ENCODE measurements at places on chromosomes 3 and 15.

DNA sequence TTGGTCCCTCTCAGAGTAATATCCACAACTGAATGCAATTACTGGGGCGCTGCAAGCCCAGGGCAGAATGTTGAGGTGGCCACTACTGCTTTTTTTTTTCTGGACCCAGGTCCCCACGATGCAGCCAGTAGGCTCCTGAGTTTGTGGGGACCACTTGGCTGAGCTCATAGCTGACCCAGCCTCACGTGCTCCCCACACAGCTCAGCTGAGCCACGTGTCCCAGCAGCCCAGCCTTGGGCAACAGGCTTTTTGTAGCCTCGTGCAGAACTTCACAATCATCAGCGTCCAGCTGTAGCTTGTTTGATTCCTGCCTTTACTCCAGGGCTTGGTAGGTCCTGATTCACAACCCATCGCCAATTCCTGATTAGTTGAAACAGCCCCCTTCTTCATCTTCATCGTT is 117.3 kb downstream of the ETFA start:
- no peak for DNase-seq

- no peak for DNase-seq
Observed at GRCh38 chr3:21599890-21600289, 151.1 kb downstream of the ZNF385D start.

DNA sequence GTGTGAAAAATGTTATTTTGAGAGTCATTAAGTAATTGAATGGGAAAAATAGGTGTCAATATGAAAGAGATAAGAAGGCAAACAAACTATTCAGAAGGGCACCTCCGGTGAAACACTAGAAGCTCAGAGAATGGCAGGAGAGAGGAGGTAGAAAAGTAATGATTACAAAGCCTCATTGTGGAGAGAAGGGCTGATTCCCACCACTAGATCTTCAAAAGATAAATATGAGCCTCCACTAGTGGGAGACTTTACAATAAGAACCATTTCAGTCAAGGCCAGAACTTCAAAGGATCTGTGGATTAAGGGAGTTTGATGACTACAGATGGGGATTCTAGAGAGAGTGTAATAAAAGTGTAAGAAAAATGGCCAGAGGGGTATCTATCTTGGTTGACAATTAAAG is 535.6 kb downstream of the NLGN1 start:
- no peak for DNase-seq

DNA sequence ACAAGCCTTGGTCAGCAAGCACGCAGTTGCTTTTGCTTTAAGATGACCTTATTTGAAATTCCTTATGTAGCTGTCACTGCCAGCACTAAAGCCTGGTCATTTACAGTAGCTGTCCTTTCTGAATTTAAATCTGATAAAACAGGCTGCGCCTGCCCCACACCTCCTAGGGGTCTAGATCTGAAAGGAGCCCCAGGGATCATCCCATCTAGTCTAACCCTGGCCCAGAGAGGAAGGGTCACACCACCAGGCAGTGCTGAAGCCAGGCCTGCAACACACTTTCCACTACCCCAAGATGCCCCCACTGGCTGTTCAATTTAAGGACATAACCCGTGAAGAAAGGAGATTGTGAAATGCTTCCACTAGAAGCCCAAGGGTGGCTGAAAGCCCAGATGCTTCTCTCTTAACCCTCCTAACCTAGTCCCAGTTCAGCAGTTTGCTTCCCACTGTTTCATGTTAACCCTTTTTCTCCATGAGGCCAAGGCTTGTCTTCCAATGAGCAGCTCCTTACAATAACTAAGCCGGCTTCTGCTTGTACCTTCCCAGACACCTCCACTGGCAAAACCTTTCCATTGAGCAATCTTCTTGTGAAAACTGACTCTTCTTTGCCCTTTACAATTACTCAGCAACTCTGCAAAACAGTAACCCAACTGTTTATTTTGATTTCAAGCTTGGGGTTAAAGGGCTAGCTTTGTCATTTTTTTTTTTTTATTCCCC is 198.9 kb upstream of the LPP start:
- DNase-seq: no peak

DNA sequence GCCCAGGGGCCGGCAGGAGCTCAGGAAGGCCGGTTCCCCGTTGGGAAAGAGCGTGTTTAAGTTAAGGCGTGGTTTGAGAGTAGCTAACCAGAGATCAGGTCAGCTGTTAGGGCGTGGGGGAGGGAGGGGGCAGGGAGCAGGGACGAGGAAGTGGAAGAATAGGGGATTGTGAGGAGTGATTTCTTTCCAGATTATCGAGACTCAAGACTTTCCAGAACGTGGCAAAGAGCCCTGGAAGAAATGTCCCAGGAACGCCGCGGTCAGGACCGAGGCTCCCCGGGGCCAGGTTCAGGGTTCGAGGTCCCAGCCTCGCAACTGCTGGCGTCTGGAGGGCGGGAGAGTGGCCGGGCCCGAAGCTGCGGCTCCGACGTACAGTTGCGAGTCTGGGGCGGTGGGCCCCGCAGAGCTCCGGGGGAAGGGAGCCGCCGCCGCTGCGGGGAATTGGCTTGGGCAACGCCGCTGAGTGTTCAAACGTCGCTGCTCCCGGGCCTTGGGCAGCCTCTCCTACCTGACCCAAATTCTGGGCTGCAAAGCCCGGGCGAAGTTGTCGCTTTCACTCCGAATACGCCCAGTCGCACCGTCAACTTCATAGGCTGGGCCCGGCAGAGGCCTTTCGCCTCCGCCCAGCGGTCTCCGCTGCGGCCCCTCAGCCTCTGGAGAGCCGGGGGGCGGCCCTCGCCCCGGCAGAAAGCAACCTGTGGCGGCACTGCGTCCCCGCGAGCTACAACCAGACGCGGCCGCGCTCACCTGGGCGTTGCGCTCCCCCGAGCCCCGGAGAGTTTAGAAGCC is 9.5 kb downstream of the ISL2 start:
- peak; percentile 44 for DNase-seq

DNA sequence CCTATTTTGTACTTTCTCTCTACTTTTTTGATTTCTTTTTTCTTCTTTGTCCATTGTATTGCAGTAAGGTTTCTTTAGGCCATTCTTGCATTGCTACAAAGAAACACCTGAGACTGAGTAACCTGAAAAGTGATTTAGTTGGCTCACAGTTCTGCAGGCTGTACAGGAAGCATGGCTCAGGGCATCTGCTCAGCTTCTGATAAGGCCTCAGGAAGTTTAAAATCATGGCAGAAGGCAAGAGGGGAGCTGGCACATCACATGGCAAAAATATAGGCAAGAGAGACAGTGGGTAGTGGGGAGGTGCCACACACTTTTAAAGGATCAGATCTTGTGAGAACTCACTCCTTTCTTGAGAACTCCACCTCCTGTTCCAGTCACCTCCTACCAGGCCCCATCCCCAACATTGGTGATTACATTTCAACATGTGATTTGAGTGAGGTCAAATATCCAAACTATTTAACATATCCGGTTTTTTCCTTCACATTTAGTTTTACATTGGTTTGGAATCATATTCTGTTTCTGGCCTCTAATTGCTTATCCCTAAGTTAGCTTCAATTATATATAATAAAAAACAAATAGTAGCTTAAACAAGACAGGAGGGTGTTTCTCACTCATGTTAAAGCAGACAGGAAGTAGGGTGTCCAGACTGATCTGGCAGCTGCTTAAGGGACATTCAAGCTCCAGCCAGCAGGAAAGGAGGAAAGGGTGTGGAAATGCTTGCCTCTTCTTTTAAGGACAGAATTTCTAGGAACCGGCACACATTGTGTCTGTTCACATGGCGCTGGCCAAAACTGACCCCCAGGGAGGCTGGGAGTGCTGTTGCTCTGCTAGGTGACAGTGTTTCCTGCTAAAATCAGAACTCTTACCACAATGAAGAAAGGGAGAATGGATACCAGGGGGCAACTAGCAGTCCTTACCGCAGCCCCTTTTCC is 28.8 kb upstream of the SKOR1 start:
- DNase-seq: no peak

DNA sequence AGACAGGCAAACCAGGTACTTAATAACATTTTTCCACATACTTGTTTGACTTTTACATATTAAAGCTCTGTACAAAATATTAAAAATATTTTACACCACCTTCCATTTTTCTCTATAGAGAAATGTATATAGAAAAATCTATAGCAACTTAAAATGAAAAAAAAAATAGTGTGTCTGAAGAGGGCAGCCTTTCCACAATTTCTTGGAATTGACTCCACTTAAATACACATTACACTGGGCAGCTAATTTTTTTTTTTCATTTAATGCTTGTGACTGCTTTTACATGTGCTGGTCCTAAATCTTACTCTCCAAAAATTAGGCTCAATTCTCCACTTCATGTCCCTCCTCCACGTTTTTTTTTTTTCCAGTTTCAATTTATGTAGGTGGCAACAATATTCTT is 427.0 kb upstream of the RBMS3 start:
- DNase-seq: no peak

DNA sequence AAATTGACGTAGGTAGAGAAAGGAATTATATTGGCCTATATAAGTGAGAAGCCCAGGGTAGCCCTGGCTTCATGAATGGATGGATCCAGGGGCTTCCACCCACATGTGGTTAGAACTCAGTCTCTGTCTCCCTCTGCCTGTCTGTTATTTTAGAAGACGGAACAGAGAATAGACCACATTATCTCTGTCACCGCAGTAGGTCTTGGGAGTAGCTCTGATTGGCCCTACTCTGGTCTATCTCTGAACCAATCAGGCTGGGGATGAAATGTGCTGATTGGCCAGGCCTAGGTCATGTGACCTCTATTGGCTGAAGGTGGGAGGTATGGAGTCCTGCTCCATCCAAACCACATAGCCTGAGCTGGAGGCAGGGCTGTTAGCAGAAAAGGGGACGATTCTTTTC is 143.0 kb upstream of the PRR23C start:
- DNase-seq: no peak

- no peak for DNase-seq
Observed at GRCh38 chr15:72042865-72043264, 75.1 kb downstream of the MYO9A start.
